ENCODE measurements at places on chromosomes 3 and 15.

DNA sequence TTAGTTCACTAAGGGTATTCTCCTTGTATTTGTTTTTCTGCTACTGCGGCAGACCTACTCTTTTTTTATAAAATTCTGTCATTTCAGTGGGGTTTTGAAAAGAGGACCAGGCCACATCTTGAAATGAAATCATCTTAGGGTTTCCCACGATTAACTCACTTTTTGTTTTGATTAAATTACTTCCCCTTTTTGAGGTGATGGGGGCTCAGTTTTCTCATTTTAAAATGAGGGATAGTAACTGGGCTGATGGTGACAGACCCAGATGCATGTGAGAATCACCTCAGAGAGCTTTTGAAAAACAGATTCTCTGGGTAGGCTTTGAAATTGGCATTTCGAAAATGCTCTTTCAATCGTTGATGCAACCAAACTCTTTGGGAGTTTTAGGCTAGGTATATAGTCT lies 24.2 kb downstream of the UBE2Q2 start:
- DNase-seq, result no peak

- DNase-seq, result no peak
These were observed 819.7 kb downstream of the FHIT start for GRCh38 chr3:60431599-60431958.

DNA sequence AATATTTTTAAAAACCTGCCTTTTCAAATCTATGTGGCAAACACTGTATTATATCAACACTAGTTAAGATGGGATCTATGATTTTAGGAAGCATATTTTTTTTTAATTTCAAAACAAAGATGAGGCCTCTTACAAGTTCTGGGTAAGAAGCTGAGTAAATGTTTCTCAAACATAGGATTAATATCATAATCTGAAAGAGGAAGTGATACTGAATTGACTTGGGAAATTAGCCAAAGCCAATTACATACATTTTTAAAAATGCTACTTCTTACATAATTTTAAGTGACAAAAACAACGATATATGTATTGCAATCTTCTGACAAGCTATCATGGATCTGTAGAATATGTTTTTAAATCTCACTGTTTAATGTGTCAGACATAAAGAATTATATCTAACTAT lies 135.1 kb upstream of the UBP1 start:
- no peak for DNase-seq

GRCh38 chr3:142987080-142987700 lies 14.2 kb upstream of the U2SURP start:
- DNase-seq, result no peak

- DNase-seq, result no peak
These were observed 26.4 kb downstream of the TIGIT start for GRCh38 chr3:114320246-114320645.

DNA sequence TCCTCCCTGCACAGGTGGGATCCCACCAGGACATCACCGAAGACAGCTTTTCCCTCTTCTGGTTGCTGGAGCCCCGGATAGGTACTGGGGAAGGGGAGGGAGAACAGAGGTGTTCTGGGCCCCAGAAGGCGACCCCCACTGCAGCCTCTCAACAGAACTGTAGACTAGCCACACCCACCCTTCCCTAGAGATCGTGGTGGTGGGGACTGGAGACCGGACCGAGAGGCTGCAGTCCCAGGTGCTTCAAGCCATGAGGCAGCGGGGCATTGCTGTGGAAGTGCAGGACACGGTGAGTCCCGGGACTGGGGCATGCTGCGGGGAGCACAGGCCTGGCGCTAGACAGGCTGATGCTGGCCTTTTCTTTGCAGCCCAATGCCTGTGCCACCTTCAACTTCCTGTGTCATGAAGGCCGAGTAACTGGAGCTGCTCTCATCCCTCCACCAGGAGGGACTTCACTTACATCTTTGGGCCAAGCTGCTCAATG lies 809 bp downstream of the NDUFAF3 start:
- no peak for DNase-seq

DNA sequence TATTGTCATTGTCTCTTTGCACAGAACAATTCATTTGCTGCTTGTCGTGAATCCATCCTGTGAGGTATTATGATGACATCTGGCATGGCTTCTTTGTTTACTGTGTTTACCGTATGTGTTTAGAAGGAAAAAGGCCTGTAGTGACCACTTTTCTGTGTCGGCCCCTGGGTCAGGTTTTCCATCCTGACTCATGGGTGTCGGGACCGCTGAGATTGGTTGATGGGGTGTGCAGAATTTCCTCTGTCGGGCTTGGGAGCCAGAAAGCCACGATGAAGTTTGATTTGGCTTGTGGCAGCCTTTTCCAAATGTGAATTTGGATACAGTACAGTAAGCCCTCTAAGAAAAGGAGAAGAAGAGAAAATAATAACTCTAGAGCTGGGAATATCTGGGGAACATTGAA lies 113.5 kb downstream of the FNDC3B start:
- no peak for DNase-seq

GRCh38 chr3:140953028-140953960 lies 11.7 kb downstream of the SLC25A36 start:
- DNase-seq, result no peak

- no peak for DNase-seq
These were observed 797.5 kb downstream of the AGBL1 start for GRCh38 chr15:86877171-86877631.

DNA sequence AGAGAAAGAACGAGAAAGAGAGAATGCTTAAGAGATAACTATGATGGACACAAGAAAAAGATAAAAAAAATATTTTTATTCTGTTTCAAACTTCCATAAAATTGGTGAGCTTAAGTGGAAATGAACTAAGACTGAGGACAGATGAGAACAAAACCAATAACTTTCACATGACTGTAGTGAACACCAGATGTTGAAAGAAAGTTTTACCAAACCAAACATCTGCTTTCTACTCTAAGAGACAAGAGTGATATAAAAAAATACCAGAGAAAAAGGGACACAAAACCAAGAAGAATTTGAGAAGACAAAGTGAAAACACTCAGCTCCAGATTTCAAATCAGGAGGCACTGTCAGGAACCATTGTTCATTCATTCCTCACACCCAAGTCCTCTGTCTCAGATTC lies 147.9 kb downstream of the IMPG2 start:
- no peak for DNase-seq

DNA sequence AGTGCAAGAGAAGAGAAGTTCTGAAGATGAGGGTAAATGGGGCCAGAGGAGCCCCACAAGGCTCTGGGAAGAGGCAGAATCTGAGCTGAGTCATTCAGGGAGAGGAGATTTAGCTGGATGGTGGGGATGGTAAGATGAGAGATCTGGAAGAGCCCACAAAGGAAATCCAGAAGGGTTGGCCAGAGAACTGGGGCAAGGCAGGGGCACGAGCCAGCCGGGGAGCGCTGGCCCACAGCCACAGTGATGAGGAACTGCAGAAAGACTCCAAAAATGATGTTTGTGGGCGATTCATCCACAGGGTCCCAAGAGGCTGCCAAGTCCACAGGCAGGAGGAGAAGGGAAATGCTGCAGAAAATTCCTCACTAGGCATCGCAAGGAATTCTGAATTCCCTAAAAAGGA lies 75.9 kb upstream of the ATP2B2 start:
- DNase-seq, result no peak

GRCh38 chr3:17672506-17672905 lies 69.9 kb downstream of the TBC1D5 start:
- no peak for DNase-seq

- DNase-seq, result no peak
These were observed 31.5 kb downstream of the KLF13 start for GRCh38 chr15:31358163-31358562.

DNA sequence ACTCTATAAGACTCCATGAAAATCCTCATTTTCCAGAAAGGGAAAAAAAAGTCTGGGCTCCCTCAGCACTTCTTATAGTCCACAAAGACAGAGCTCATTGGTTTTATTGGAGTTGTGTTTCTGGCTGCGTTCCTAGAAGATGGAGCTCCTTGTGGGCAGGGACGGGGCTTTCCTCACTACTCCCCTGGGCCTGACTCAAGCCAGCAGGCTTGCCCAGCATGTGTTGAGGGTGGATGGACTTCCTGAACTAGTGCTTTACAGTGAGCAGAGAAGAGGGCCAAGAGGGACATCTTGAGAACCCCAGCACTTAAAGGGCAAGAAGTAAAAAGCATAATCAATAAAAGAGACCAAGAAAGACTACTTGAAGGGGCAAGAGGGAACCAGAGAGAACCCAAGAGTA lies 43.2 kb upstream of the EPHB1 start:
- no peak for DNase-seq

GRCh38 chr15:100592898-100593297 lies 9.1 kb downstream of the LINS1 start:
- no peak for DNase-seq

DNA sequence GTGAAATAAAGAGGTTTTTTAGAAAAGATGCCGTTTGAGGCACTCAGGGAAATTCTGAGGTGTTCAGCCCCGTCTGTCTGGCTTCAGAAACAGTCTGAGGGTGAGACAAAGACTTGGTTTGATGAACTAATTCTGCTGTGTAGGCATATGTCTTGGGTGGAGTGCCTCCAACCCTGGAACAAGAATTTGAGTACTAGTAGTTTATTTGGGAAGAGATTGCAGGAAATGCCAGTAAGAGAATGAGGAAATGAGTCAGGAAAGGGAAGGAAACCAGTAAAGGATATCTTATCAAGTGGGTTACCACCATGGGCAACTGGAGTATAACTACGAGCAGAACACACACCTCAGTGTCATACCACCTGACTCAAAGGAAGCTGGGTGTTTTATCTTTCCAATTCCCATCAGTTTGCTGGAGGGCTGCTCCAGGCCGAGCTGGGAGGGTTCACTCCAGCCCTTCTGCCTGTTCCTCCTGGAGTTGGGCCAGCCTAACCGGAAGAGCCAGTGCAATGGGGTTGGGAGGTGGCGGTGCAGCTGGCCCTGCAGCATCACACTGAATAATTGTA lies 75.3 kb downstream of the TGFBR2 start:
- DNase-seq, result no peak

DNA sequence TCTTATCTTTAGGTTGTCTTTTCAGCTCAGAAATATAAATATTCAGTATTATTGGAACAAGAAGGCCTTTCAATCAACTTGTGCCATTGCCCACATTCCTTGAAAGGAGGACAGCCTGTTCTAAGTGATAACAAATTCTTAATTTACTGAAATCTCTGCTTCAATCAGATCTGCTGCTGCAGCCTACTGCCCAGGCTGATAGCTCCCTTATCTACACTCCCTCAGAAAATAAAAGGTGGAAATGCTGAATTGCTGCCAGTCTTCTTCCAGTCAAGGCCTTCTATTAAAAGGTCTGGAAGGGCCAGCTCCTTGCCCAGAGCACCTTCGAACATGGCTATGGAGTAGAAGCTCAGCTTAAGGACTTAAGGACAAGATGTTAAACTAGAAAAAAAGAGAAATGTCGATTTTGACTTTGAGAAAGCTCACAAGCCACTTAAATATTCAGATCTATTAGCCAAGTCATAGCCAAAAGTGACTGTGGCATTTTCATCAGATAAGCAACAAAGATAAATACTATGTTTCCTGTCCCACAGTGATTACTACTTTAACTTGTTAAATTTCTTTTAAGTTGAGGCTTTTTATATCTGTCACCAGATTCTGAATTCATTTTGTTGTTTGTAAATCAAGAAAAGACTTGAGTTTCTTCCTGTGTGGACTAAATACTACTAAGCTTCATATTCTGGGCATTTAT lies 480.5 kb upstream of the CBLB start:
- DNase-seq, result no peak

DNA sequence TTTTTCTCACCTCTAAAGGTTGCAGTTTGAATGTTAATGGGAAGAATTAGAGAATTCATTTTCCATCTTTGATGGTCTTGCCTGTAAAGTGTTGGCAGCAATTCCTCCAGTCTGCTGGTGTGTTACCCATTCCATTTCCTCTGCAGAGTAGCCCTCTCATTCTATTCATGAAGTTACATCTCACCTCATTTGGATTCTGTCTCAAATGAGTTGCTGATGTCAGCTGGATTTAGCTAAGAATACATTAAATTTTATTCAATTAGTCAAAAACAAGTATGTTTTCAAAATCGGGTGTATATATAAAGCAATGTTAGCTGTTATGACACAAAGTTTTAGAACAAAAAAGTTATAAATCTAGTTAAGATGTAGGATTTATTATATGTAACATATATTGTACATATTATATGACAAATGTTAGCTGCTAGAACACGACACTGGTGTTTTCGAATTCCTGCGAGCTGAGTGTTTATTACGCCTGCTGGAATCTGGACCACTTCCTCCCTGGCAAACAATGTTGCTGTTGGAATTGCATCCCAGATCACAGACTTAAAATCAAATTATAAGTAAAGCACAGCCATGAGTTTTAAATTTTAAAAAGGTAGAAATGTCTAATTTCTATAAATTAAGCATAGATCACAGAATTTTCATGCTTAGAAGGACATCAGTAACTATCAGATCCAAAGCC lies 516.2 kb downstream of the OCA2 start:
- no peak for DNase-seq

- DNase-seq, result no peak
These were observed 78.2 kb downstream of the NEDD4 start for GRCh38 chr15:55915221-55915620.

DNA sequence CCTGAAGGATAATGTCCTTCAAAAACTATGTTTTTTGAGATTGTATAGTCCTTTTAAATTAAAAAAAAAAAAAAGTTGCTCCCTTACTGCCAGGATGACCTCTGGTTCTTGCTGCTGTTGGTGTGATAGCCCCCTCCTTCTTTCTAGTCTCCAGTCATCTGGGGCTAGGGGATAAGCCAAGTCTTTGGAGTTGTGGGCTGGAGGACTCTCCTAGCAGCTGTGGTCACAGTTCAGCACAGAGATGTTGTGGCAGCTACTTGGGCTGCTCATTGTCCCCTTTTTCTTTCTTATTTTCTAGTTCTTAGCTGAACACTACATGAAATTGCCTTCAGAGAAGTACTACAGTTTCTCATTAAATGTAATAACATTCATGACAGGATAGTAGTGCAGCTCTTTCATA lies 39.2 kb upstream of the APH1B start:
- no peak for DNase-seq

GRCh38 chr3:151035072-151035471 lies 50.4 kb upstream of the MED12L start:
- no peak for DNase-seq

- DNase-seq, result no peak
These were observed 3.6 kb upstream of the MYH15 start for GRCh38 chr3:108513961-108514360.

DNA sequence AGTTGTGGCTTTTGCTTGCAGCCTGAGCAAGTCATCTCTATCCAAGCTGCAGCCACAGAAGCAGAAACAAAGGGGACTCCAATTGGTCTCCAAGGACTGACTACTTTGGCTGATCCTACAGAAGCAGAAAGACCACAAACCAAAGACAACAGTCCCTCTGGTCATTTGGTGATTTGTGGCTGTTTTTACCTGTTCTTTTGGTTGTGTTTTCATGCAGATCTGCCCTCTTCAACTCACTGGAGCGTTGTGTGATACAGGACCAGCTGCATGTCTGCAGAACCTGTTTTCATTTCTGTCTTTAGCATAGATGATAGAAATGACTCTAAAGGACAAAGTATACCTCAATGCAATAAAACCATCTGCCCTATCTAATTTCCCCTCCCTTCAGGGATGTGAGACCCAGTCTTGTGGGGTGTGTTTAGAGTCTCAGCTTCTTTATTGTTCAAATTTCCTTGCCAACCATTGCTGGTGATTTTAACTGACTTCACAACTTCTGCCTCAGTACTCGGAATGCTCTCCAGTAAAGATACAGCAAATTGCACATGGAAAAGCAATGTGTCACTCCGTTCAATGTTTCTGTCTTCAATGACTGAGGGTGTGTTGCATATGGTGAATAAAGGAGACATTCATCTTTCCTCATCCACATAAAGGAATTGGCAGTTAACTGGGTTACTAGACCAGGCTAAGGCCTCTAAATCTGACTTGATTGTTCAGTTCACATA lies 48.9 kb upstream of the SLC7A14 start:
- DNase-seq, result no peak

- DNase-seq, result no peak
These were observed 17.5 kb downstream of the C2CD4B start for GRCh38 chr15:62147551-62147950.
